ENCODE measurements at places on chromosomes 11 and 22. TPM values are rescaled to one million over a fixed set of nuclear protein-coding genes. Genes with fewer than 3 reads are reported as not detected.

RASSF10 gene
- total RNA-seq: not detected

TRIM51 gene
- total RNA-seq: not detected

CHKB gene
- total RNA-seq: 76.3 TPM

TMEM132A gene
- total RNA-seq: 3.3 TPM

OR51A2 gene
- not detected for total RNA-seq

FGF4 gene
- not detected for total RNA-seq

ACRV1 gene
- total RNA-seq: not detected

IGLL1 gene
- total RNA-seq: not detected

MDK gene
- total RNA-seq: 7.0 TPM

METTL15 gene
- 18.0 TPM for total RNA-seq

PLAAT2 gene
- total RNA-seq: 0.44 TPM

PPME1 gene
- 37.9 TPM for total RNA-seq

DKK3 gene
- total RNA-seq: not detected

TPH1 gene
- 0.05 TPM for total RNA-seq

FLRT1 gene
- 0.36 TPM for total RNA-seq

HNRNPUL2 gene
- 56.0 TPM for total RNA-seq

RIMBP3C gene
- total RNA-seq: not detected

ESAM gene
- total RNA-seq: 0.64 TPM

OR4D5 gene
- total RNA-seq: not detected

C11orf16 gene
- total RNA-seq: not detected

UPK3A gene
- total RNA-seq: not detected

PDXP gene
- 21.9 TPM for total RNA-seq

ALX4 gene
- not detected for total RNA-seq

SYCE3 gene
- 1.0 TPM for total RNA-seq

HSPA8 gene
- total RNA-seq: 2,407 TPM

MMP7 gene
- not detected for total RNA-seq

CYTH4 gene
- total RNA-seq: 58.7 TPM

GGTLC3 gene
- not detected for total RNA-seq

APOA5 gene
- not detected for total RNA-seq

Measured in activated CD4-positive, alpha-beta memory T cell treated with anti-CD3 and anti-CD28 coated beads for 36 hours (primary cell).